ENCODE measurements at places on chromosomes 13 and 19. TPM values are rescaled to one million over a fixed set of nuclear protein-coding genes. Genes with fewer than 3 reads are reported as not detected.
A peak's percentile ranks its signal among the peaks of the same experiment; 100 is the strongest.

- H3K36me3 ChIP-seq: peaks cover 41% of the 10 kb centered on the region
- H3K4me1 ChIP-seq: peaks cover 37% of the 10 kb centered on the region
- peak; percentile 74 for DNase-seq
- H3K27ac ChIP-seq: peak overlapping the region; percentile 99
Measured at GRCh38 chr19:49851456-49852259, 699 bp downstream of the PTOV1 start.

ALG5 gene
- 21.3 TPM for total RNA-seq

DNA sequence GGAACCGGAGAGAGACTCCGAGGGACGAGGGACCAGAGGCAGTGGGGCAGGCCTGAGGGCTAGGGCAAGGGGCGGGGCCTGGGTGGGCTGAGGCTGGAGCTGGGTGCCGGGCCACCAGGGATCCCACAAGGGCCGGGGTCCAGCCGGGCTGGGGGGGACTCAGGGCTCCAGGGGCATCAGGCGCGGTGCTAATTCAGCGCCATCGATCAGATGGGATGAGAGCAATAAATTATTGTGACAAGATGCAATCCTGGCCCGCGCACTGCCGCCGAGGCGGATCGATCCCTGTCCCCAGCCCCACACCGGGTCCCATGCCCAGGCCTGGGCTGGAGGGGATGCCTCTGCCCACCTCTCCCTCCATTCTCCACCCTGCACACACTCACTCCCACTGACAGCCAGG lies 5.7 kb downstream of the ERFL start:
- H3K4me3 ChIP-seq: no peak overlapping the region
- no peak overlapping the region for H3K27ac ChIP-seq

TJP3 gene
- 0.04 TPM for total RNA-seq

GRCh38 chr13:114279758-114280355 lies 1.5 kb upstream of the UPF3A start:
- no peaks in the 10 kb centered on the region for H3K27me3 ChIP-seq
- no peak for DNase-seq
- H3K4me3 ChIP-seq: no peak overlapping the region
- H3K27ac ChIP-seq: no peak overlapping the region
- H3K36me3 ChIP-seq: peaks cover 29% of the 10 kb centered on the region

DNA sequence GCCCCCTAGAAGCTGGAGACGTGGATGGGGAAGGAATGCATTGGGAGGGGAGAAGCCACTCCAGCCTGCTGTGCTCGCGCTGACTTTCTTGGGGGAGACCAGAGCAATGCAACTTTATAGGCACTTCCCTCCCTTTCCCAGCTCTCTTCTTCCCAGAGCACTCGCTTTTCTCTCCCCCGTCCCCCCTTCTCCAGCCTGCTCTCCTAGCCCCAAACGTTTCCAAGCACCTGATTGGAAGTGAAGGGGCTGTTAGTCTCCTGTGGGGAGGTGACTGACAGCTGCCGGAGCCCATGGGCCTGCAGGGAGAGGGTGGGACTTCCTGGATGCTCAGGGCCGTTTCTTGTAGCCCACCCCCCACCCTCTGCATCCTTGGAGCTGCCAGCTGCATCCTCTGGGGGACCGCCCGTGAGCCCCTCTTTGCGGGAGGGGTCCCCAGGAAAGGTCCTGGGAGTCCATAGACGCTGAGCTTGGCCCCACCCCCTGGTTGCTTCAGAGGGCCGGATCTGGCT lies 2.5 kb downstream of the HDGFL2 start:
- H3K27me3 ChIP-seq: no peaks in the 10 kb centered on the region
- H3K4me3 ChIP-seq: peak overlapping the region; percentile 28
- H3K36me3 ChIP-seq: peaks cover 31% of the 10 kb centered on the region
- DNase-seq: peak; percentile 91
- H3K27ac ChIP-seq: peak overlapping the region; percentile 59

DNA sequence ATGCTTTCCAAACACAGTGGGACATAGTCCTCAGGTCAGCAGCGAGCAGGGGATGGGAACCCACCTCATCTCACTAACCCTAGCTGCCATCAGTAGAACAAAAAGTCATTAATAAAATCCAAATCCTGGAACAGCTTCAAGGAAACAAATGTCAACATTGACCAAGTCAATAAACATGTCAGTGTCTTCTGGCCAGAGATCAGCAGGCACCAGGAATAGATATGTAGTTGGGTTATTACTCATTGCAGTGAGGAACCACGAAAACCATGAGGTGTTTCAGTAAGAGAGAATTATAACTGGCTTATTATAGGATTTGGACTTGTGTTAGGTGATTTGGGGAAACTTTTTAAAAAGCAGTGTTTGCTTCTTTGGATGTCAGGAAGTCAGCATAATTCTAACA lies 17.1 kb upstream of the CD33 start:
- H3K4me3 ChIP-seq: no peak overlapping the region
- DNase-seq: no peak
- no peaks in the 10 kb centered on the region for H3K27me3 ChIP-seq
- H3K27ac ChIP-seq: no peak overlapping the region
- no peaks in the 10 kb centered on the region for H3K36me3 ChIP-seq
- no peaks in the 10 kb centered on the region for H3K4me1 ChIP-seq

DNA sequence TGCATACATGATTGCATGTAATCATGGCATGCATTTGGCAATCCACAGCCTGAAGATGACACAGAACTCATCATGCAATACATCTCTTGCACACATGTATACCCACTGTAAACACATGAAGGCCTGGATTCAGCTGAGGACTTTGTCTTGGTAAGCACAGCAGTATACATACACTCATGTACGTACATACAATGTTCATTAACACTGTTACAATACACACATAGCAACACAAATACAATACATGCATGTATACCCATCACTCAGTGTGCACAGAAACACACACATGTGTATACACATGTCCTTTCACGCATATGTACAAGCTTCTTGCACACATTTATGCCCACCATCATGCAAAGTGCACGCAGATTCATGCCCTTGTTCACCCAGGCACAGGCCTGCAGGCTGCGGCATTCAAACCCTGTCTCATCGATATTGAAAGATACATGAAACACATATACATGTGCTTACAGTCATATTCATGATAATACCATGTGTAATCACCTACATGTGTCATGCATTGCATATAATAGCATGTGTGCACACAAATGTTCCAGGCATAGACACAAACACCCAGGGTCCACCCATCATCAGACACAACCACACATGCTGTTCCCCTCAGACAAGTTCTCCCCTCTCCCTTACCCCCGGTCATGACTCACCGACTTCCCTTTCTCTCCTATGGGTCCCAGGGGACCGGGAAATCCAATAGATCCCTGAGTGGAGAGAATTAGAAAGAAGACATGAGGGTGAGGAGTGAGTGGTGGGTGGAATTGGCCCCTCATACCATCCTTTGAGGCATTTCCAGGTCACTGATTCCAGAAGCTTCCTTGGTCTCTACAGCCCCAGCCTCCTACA lies 28.7 kb downstream of the COL5A3 start:
- peaks cover 3% of the 10 kb centered on the region for H3K4me1 ChIP-seq
- no peak overlapping the region for H3K27ac ChIP-seq
- peaks cover 74% of the 10 kb centered on the region for H3K36me3 ChIP-seq
- no peak overlapping the region for H3K4me3 ChIP-seq
- no peak for DNase-seq

GRCh38 chr13:41490371-41491015 lies 33.1 kb downstream of the RGCC start:
- no peak for DNase-seq
- H3K36me3 ChIP-seq: no peaks in the 10 kb centered on the region
- no peaks in the 10 kb centered on the region for H3K27me3 ChIP-seq
- H3K27ac ChIP-seq: no peak overlapping the region
- H3K4me3 ChIP-seq: no peak overlapping the region
